Suppressor macrophage (primary cell): ENCODE measurements at places on chromosomes 7 and 10.

DNA sequence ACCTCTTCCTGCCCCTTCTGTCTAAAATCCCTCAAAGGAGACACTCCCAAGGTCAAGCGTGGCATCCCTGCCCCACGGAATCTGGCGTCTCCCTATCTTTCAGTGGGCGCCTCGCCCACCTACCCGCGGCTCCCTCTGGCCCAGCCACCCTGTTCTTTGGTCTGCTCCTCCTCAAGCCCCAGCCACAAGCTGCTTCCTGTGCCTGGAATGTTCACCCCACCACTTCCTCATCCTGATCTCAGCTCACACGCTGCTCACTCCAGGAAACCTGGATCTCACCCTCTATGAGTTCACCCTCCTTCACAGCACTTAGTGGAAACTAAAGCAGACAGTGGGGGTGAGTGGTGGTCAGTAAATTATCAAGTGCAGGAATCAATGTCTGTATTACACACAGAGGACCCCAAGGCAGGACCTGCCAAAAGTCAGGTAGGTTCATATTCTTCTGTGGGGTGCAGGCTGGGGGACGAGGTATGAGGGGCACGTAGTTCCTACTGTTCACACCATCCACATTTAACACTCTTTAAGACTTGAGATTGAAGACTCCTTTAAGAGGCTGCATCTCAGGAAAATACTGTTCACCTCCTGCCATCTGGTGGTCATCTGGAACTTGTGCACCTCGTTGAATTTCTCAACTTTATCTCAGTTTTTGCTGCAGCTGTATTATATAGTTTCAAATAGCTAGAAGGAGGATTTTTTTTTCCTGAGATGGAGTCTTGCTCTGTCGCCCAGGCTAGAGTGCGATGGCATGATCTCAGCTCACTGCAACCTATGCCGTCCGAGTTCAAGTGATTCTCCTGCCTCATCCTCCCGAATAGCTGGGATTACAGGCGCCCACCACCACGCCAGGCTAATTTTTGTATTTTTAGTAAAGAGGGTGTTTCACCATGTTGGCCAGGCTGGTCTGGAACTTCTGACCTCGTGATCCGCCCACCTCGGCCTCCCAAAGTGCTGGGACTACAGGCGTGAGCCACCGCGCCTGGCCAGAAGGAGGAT is 166.6 kb downstream of the ARHGAP21 start:
- peak; percentile 3 for DNase-seq

DNA sequence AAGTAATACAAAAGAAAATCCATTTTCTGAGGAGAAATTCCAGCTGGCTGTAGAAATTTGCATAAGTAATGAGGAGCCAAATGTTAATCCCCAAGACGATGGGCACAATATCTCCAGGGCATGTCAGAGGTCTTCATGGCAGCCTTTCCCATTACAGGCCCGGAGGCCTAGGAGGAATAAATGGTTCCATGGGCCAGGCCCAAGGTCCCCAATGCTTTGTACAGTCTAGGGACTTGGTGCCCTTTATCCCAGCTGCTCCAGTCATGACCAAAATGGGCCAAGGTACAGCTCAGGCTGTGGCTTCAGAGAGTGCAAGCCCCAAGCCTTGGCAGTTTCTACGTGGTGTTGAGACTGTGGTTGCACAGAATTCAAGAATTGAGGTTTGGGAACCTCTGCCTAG is 182.5 kb downstream of the GPR158 start:
- no peak for DNase-seq

DNA sequence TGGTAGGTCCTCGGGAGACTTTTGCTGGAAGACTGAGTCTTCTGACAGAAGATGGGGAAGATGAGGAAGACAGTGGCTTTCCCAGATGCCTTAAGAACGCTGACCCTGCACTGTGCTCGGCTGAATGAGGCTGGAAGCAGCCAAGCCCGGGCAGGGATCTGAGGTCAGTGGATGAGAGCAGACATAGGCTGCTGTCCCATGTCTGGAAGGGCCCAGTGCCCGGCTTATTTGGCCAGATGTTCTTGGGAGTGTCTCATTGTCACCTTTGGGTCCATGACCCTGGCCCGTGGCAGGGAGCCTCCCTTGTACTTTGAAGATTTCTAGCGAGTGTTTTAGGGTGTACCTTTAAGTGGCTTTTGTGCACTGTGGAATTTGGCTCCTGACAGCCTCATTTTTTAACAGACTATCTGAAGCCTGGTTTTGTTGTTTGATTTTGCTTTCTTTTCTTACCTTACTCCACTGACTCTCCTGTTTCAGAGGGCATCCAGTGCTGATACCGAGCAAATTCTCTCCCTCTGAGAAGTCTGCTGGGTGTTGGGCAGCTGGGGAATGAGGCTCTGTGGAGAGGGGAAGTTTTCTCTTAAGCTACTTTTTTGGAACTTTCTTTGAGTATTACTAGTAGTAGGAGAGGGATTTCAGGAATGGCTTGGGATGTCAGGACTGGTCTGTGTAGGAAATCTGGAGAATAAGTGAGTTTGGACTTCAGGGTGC is 61.4 kb downstream of the CREB5 start:
- no peak for DNase-seq

GRCh38 chr10:72455889-72456595 is 101.3 kb upstream of the DNAJB12 start:
- DNase-seq, result peak; percentile 41

DNA sequence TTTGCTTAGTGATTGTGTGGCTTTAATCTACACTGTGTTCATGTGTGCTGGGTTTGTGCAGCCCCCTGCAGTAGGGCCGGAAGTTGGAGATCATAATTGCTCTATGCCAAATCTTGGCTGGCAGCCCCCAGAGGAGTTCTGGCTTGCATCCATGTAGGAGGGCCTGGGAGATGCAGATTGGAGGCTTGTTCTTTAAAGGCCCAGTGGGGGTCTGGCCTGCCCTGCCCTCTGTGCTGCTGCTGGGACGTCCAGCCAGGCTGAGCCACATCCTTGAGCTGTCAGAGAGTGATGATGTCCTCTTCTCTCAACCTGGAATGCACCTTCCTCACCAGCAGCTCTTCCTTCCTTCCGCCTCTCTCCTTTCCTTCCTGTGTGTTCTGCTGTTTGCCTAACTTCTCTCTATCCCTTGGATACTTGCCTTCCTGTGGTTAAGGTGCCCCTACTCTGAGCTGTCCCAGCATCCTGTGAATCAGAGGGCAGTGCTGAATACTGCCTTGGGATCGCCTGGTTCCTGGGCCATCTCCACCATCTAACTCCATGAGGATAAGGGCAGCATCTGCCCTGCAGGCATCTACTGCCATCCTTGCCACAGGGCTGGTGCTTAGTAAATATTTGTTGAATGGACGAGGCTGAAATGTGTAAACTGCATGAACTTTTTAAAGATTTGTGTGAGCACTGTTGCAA is 30.2 kb downstream of the DOCK1 start:
- no peak for DNase-seq

DNA sequence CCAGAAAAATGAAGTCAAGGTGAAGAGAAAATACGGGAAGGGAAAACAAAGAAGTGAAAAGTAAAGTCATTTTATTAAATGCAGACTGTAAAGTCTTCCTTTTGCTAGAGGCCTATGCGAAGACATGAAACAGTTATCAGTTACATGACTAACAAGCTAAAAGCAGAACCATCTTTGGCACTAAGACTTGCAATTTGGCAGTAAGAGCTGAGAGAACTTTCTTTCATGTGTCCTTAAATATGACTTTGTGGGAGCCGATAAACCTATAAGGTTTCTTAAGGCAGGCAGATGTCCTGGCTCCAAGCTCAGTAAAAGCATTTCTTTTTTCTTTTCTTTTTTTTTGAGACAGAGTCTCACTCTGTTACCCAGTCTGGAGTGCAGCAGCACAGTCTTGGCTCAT is 10.4 kb downstream of the ANLN start:
- no peak for DNase-seq

DNA sequence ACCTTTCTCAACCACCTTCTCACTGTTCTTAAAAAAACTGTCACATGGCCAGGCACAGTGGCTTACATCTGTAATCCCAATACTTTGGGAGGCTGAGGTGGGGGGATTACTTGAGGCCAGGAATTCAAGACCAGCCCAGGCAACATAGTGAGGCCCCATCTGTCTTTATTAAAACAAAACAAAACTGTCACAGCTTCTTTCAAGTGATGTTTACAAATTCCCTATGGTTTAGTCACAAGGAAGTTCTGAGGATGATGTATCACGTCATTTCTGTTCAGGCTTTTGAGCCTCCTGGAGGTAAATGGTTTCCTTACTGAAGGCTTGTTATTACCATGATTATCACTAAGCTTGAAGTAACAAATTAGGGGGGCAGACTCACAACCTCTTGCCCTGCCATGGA is 186.2 kb downstream of the CFTR start:
- no peak for DNase-seq

- DNase-seq, result no peak
Observed at GRCh38 chr10:73827346-73828089, 16.1 kb upstream of the NDST2 start.

GRCh38 chr10:110364531-110364937 is 59.8 kb upstream of the SMNDC1 start:
- no peak for DNase-seq

- no peak for DNase-seq
Observed at GRCh38 chr7:85924062-85924461, 719.6 kb upstream of the GRM3 start.

DNA sequence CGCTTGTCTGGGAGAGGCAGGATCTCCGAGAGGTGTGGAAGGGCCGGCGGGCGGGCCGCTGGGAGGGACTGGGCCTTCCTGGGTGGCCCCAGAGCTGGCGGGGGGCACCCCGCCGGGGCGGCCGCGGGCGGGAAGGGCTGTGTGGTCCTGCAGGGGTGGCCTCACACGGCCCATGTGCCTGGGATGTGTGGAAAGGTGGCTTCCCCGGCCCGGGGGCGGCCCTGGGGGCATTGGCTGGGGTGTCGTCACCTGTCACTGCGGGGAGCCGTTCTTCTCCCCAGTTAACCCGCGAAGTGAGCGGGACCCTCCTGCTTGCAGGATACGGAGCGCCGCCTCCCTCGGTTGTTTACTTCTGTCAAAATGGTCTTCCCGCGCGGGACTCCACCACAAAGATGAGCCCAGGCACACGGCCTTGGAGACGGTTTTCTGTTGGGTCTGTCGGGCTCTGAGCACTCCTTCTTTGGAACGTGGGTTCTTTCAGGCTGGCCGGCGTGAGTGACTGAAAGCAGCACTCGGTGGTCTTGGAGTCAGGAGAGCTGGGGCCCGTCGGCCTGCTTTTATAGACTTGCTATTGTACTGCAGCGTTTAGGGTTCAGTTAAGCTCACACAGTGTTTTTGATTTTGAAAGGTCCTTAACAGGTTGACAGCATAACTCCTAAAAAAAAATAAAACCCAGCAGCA is 700 bp downstream of the SMC3 start:
- peak; percentile 59 for DNase-seq

DNA sequence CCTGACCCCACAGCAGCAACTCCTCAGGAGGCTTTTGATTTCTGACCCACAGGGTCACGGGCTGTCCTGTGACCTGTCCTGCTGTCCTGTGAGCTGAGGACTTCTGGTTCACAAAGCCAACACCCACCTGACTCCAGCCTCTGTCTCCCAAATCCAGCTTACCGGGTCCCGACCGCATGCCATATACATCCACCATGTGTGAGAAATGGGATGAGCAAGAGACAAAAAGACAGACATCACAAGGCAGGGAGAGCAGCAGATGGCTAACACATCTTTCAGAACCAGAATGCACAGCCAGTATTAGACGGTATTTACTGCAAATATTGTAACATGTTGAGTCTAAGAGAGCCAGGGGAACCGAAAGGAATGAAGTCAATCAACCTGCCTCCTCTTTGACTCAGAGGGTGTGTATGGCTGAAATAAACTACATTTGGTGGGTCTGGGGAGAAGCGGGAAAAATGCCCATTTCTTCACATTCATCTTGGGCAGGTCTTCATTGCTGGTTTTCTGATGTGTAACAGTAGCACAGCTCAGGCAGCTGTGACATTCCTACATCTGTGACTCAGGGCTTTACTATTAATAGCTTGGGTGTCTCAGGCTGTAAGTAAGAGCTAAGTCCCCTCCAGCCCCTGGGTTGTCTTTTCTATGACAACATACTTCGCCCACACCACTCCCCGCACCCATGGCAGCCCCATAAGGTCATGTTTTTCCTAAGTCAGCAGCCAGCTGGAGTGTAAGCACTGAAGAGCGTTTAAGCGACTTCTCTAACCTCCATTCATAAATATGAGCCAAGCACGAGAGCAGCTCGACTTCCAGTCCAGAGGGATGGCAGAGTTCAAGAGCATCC is 25.0 kb downstream of the ABLIM1 start:
- peak; percentile 70 for DNase-seq

DNA sequence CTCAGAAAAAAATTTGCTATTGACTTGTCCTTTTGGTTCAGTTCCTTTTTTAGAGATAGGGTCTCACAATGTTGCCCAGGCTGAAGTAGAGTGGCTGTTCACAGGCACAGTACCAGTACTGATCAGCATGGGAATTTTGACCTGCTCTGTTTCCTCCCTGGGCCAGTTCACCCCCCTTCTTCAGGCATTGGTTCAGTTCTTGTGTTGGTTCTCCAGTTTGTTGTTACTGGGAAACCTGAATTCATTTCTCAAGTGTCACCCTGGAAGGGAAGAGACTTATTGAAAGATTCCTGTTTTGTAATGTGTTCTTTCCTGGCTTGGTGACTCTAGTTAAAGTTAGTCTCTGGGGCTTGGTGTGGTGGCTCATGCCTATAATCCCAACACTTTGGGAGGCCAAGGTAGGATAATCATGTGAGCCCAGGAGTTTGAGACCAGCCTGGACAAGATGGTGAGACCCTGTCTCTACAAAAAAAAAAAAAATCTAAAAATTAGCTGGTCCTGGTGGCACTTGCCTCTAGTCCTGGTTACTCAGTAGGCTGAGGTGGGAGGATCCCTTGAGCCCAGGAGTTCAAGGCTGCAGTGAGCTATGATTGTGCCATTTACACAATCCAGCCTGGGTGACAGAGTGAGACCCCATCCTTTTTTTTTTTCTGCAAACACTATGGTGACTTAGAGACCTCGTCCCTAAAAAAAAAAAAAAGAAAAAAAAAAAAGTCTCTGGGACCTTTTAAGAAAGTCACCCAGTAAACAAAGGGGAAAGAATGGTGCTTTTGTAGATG is 52.7 kb downstream of the CNNM2 start:
- DNase-seq, result no peak
